ENCODE measurements at places on chromosomes 4 and X. TPM values are rescaled to one million over a fixed set of nuclear protein-coding genes. Genes with fewer than 3 reads are reported as not detected.

Gene GAGE12E
- not detected for total RNA-seq

Gene UGT8
- 0.19 TPM for total RNA-seq

Gene SHROOM3
- 77.8 TPM for total RNA-seq

Gene GPR143
- 1.1 TPM for total RNA-seq

Gene NPY1R
- total RNA-seq, result 61.9 TPM

Gene TCEAL7
- total RNA-seq, result 7.5 TPM

Gene PCDH11X
- 0.60 TPM for total RNA-seq

Gene CT47C1
- not detected for total RNA-seq

Gene GAGE12G
- not detected for total RNA-seq

Gene LYAR
- total RNA-seq, result 14.1 TPM

Gene KIF4A
- total RNA-seq, result 0.10 TPM

Gene USP26
- not detected for total RNA-seq

Gene LRIT3
- total RNA-seq, result 0.14 TPM

Gene AFP
- not detected for total RNA-seq

Gene TMEM154
- 1.5 TPM for total RNA-seq

Gene CSN1S1
- not detected for total RNA-seq

Gene F8A1
- 21.7 TPM for total RNA-seq

Gene FAM47A
- total RNA-seq, result not detected

Gene SLC6A8
- total RNA-seq, result 42.3 TPM

Gene PHOX2B
- not detected for total RNA-seq

Measured in posterior vena cava (tissue), 2 donors.